ENCODE measurements at places on chromosomes 5 and 9.

GRCh38 chr5:40497573-40497972, 182.1 kb upstream of the PTGER4 start:
- DNase-seq: no peak

DNA sequence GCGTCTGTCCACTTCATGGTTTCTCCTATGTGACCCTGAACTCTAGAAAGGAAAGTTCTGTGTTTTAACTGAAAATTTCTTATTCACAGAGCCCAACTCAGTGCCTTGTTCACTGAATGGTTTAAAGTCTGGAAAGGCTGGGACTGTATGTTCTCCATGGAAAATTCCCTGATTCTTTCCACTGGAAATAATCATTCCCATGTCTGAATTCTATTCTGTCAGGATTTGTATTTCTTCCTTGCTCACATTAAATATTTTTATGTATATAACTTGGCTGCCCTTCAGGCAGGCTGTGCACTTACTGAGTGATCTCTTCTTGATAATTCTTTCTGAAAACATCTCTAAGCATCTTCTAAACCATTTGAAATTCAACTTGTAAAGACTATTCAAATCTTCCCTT, 1126.9 kb upstream of the DMAC1 start:
- no peak for DNase-seq

GRCh38 chr5:155689406-155689805, 637.6 kb upstream of the SGCD start:
- DNase-seq: no peak

- DNase-seq: no peak
These were observed 207.6 kb downstream of the FBXL17 start for GRCh38 chr5:108174286-108174685.

DNA sequence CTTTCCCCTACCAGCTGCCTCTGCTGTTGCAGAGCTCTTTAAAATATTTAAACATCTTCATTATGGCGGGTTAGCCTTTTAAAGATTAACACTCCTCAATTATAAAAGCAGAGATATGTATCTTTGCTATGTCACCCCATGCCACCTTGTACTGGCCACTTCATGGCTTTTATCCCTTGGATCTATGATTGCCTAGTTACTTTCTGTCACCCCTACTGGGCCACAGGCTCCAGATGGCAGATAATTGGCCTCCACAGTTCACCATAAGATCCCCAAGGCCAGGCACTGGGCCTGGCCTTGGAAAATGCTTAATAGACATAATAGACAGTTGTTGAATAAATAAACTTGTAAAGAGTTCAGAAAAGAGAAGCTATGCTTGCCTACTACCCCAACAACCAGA, 142.0 kb upstream of the SHB start:
- DNase-seq: no peak

- DNase-seq: no peak
These were observed 58.2 kb upstream of the SMARCA2 start for GRCh38 chr9:1956958-1957357.

DNA sequence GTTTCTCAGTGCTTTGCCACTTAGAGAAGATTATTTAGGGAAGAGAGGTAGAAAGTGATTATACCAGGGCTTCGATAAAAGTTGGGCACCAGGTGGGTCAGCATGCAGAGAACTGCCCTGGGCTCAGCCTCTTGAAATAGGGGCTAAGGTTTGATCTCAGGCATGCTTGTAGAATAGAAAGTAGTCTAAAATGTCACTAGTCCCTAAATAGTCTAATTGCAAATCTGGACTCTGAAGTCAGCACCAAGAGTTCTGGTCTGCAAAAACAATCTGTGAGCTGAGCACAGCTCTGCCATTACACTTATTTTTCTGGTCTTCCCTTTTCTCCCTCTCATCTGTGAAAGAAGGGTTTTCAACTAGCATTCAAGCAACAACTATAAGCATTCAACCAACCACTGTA, 248.0 kb downstream of the SMARCA2 start:
- DNase-seq: no peak

- no peak for DNase-seq
These were observed 1.8 kb downstream of the NFIB start for GRCh38 chr9:14311956-14312685.

DNA sequence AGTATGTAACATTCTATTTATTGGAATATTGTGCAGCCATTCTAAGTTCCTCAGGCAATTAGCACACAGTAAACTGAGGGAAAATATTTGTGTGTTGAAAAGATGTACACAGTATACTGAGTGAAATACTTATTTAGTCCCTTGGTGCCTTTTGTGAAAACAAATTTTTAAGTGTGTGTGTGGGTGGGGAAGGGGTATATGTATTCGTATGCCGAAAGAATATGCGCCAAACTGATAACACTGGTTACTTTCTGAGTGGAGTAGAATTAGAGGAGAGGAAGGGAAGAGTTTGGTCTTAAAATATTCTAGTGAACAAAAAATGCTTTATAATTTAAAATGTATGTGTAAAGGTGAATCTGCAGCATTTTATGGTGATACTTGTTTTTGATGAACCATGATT, 3.1 kb downstream of the DCP2 start:
- DNase-seq: peak; percentile 72

DNA sequence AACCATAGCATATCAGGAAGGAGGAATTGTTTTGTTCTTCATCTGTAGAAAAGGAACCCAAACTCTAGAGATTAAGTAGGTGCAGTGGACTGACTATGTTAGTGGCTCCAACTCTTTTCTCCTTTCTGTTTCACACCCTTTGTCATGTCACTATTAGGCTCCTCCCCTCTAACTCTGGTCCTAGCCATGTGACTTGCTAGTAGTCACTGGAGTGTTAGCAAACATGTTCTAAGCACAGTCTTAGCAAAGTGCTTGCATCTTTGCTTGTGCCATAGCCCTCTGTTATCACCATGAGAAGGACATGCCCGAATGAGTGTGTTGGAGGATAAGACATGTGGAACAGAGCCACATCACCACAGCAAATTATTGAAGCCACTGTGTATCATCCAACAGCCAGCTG, 55.4 kb upstream of the PPP3R2 start:
- peak; percentile 88 for DNase-seq

DNA sequence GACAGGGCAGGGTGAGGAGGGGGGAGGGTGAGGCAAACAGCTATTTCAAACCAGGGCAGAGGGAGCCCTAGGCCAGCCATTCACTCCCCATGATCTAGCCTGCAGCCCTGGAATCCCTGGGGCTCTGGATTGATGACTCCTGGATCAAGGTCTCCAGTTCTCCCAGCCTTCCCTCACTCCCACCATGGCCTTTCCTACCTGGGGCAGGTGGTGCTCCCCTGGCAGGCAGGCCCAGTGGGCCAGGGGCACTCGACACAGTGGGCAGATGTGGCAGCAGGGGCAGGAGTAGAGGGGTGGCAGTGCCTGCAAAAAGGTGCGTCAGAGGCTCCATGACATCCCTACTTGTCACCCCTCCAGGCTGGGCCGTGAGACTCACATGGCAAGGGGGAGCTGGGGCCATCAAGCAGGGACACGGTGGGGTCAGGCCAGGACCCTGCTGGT, 6.0 kb downstream of the KIF12 start:
- DNase-seq: no peak

DNA sequence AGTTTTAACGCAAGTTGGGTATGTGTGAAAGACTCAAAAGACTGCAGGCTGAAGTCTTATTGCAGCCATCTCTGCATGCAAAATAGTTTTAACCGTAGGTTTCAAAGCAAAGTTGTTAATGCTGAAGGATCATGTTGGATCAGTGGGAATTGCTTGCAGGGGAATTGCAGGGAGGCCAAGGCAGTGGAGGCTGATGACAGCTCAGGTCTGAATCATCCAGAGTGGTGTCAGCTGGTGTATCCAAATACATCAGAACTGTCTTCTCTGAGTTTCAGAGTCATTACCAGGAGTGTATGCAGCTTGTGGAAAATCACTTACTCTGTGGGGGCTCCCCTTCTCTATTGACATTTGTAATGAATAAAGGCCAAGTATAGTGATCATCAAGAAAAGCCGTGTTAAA, 435.7 kb downstream of the SH3GL2 start:
- DNase-seq: no peak

DNA sequence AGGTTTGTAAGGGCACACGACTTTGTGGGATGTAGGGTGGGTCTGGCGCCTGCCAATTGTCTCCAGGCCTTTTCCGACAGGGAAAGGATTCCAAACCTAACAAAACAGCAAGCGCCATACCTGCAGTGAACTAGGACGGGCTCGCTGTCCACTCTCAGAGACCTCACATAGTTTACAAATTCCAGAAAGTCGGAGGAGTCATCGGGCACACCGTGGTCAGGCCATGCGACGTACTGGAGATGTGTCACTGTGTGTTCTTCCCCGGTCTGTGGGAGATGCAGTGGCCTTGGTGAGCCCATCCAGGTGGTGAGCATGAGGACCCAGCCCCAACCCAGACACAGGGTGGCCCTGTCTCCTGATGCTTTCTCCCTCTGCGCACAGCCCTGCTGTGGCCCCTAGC, 61.3 kb upstream of the EPB41L4B start:
- DNase-seq: no peak

- no peak for DNase-seq
These were observed 14.9 kb downstream of the TRIM7 start for GRCh38 chr5:181189962-181190710.

DNA sequence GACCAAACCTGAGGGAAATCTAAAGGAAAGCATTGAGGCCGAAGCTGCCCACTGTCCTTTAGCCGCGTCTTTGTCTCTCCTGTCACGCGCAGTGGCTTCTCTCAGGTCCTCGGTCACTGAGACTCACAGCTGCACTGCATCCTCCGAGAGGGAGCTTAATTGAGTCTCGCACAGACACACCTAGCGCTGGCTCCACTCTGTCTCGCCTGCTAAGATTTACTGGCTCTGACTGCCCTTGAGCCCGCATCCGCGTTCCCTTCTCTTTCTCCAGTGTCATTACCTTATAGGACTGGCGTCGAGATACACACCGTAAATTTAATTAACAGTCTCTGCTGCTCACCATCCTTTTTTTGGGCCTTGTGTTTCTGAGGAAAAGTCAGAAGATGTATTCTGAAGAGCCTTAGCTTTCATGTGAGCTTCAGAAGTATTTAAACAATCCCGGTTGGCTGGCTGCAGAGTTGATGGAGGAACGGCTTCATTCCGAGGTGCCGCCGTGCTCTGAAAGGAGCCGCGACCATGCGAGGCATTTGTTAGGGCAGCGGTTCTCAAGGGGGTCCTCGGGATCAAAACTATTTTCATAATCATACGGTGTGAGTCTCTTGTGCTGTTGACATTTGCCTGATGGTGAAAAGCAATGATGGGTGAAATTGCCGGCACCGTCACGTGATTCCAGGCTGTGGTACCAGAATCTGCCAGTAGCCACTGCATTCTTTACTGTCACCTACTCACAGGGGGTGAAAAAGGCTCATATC, 58.3 kb downstream of the GPR107 start:
- no peak for DNase-seq

DNA sequence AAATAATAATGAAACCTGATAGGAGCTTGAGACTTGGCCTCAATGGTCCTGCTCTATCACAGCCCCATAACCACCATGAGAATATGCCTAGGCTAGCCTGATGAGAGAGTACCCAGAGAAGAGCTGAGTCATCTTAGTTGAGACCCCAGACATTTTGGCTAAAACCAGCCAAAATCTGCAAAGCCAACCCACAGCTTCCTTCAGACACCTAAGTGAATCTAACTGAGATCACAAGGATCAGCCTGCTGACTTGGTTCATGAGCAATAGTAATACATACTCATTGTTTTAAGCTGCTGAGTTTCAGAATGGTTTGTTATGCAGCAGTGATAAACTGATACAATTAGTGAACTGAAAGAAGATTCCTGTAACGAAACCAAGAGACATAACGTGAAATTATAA, 473.7 kb upstream of the PTGER4 start:
- DNase-seq: no peak

DNA sequence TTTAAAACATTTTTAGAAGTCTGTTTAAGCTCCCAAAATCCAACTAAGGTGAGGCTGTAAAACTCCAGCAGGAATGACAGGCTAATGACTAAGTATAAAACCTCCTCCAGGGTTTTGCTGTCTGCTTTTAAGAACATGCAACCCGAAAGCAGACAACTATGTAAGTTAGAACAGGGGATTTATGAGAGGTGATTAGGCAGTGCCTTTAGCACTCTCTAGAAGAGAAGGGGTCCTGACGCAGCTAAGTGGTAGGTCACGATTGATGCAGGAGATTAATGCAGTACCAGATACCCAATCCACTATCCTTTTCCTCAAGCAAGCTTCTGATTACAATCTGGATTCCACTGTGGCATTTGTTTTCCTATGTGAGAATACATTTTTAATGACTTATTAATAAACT, 25.9 kb downstream of the HOMER1 start:
- DNase-seq: no peak

DNA sequence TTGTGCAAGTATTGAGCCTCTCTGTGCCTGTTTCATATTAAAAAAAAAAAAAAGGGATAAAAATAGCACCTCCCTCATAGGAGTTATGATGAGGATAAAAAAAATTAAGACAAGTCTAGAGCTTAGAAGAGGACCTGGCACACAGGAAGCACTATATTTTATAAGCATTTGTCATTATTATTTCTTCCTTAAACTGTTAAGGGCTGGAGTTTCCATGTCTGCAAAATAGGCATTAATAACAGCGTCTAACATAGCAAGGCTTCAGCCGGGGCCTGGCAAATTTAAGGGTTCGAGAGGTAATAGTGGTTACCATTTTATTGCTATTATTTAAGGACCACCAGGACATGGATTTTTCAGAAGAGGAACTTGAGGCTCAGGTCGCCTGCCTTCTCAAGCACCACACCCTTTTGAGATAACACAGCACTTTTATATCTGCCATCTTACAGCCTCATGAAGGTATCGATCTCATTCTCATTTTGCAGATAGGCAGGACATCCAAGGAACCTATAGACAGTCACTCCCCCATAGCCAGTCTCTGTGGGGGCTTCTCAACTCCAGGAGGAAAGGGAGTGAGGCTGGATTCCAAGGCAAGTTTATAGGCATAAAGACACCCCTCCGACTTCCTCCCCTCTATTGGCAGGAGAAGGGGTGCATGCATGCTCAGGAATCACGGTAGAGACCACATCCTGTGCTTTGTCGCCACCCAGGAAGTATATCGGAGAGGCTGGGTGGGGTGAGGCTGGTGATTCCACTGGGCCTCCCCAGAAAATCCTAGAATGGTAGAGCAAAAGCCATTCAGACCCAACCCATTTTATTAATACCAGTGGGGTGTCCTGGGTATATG, 2.4 kb downstream of the ANXA6 start:
- peak; percentile 19 for DNase-seq

DNA sequence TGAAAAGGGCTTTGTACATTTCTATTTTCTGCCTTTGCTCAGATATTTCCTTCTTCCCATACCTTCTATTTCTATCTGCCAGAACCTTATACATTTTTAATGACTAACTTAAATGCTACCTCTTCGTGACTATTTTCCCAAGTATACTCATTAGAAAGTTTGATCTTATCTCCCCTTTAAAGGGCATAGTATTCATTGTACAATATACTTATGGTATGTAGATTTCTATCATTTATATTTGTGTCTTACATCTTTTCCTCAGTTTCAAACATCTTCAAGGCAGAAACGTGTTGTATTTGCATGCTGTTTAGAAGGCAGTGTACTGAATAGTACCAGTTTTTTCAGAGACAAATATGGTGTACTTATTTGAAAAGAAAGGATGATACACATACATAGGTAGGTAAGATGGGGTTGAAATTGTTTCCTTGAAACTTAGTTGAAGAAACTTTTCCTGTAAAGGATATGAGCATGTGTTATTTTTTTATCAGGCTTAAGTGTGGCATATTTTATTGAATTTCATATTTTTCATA, 518.1 kb upstream of the NUDT12 start:
- DNase-seq: no peak

GRCh38 chr5:116137544-116138378, 52.9 kb downstream of the COMMD10 start:
- DNase-seq: peak; percentile 46
